ENCODE measurements at places on chromosomes 1 and 21.

- DNase-seq: peak; percentile 42
Observed at GRCh38 chr1:38559446-38560165, 300.0 kb downstream of the RRAGC start.

- DNase-seq: no peak
Observed at GRCh38 chr1:64881281-64881680, 85.1 kb downstream of the JAK1 start.

- no peak for DNase-seq
Observed at GRCh38 chr1:41980827-41981653, 62.3 kb upstream of the HIVEP3 start.

GRCh38 chr1:248798791-248799190 lies 26.9 kb downstream of the SH3BP5L start:
- DNase-seq: no peak

GRCh38 chr1:94986783-94987182 lies 59.9 kb upstream of the CNN3 start:
- no peak for DNase-seq

GRCh38 chr1:43925846-43926245 lies 7.8 kb upstream of the ARTN start:
- DNase-seq: no peak

DNA sequence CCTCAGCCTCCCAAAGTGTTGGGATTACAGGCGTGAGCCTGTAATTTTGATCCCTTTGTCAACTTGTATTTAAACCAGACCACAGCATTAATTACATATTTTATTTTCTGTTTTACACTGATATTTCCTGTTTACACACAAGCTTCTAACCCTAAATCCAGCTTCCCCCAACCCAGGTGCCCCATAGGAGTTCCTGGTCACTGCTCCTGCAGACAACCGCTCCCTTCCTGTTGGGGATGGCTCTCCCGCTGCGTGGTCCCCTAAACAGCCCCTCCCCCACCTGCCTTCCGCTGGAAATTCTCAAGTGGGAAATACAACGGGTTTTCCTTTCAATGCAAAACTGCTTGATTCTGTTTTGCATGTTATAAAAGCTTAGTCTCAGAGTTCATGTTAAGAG lies 3.7 kb downstream of the CSTB start:
- DNase-seq: no peak

DNA sequence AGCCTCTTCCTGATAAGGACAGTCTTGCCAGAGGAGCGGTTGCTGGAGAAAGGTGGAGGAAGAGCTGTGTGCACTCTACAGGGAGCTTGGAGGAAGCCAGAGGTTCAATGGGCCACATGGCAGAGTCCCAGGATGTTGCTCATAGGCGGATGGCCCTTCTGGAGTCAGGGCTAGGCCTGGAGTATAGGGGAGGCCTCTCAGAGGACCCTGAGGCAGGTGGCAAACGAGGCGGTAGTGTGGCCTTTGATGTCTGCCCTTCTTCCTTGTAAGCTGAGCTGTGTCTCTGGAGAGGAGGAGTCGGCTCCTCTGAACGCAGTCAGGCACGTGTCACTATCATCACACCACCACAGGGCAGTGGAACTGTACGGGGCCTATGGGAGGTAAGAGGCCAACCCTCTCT lies 8.6 kb downstream of the PKP1 start:
- DNase-seq: no peak

DNA sequence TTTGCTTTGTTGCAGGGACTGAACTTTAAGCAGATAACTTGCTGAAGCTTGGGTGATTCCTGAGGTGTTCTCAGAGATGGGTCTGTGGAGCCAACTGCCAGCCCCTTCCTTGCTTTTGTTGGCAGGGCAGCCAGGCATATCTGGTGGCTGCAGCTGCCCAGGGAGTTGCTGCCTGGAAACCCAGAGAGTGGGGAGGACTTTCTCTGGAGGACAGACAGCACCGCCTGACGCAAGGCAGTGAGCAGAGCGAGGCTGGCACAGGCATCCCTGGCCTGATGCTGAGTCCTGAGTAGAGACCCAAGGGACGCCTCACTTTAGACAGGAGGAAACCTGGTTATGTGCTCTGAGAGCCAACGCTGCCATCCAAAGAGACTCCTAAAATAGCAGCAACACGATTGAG lies 9.8 kb upstream of the OLFML2B start:
- DNase-seq: no peak

DNA sequence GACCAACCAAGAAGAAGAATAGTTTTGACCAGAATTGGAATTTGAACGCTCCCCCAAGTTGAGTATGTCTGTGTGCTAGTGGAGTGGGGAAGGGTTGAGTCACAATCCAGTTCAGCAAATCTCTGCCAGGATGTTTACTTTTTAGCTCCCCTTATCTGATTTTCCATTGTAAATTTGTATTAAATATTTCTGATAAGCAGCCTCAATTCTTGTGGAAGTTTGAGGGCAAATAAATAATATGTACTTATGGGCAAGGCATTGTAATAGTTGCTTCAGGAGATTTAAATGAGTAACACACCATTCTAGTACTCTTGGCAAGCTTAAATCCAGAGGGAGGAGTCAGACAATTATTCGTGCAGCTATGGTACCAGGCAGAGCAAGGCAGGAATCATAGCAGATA lies 14.4 kb downstream of the CXADR start:
- no peak for DNase-seq

GRCh38 chr21:29302359-29302875 lies 3.7 kb downstream of the BACH1 start:
- DNase-seq: no peak

GRCh38 chr1:174550296-174550695 lies 102.5 kb downstream of the GPR52 start:
- DNase-seq: no peak

DNA sequence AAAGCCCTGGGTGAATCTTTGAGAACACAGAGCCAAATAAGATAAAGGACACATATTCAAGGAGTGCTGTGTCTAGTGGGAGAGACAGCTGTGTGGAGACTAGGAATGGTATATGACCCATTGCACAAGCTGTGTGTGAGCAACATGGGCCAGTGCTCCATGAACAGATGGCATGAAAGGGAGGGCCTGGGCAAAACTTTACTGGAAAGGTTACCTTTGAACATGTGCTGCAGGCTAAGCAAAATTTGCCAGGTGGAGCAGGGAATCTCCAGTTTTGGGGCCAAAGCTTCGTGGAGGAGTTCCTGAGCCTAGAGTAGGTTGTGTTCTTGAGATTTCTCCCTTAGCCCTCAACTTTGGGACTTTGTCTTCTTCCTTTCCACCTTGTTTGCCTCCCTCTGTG lies 446.1 kb upstream of the PROX1 start:
- DNase-seq: no peak

- DNase-seq: peak; percentile 3
Observed at GRCh38 chr1:56948403-56949023, 17.3 kb downstream of the C8B start.

GRCh38 chr1:102884238-102884637 lies 224.1 kb downstream of the COL11A1 start:
- no peak for DNase-seq

GRCh38 chr1:218718977-218719376 lies 373.8 kb downstream of the TGFB2 start:
- DNase-seq: no peak

DNA sequence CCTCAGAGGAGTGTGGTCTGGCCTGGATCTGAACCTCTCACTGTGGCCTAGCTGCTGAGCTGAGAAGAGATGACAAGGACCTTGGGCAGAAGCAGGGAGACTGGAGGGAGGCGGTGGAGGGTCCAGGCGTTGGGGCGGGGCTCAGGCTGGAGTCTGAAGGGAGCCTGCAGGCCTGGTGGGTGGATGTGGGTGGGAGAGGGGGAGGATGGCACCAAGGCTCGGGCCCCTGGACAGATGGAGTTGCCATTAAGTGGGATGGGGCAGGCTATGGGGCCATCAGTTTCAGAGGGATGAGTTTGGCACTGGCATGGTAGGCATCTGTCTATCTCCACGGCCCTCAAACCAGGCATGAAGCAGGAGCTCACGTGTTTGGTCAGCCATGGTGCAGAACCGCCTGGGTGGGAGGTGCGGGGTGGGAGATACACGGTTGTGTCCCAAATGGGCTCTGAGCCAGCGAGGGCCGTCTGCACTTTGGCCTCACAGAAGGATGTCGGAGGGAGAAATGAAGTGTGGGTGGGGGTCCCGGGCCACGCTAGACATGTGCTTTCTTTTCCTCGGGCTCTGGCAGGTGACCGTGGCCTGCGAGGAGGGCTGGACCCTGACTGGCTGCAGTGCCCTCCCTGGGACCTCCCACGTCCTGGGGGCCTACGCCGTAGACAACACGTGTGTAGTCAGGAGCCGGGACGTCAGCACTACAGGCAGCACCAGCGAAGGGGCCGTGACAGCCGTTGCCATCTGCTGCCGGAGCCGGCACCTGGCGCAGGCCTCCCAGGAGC lies 23.6 kb downstream of the PCSK9 start:
- DNase-seq: no peak

- DNase-seq: no peak
Observed at GRCh38 chr1:212127221-212127620, 91.7 kb downstream of the DTL start.

DNA sequence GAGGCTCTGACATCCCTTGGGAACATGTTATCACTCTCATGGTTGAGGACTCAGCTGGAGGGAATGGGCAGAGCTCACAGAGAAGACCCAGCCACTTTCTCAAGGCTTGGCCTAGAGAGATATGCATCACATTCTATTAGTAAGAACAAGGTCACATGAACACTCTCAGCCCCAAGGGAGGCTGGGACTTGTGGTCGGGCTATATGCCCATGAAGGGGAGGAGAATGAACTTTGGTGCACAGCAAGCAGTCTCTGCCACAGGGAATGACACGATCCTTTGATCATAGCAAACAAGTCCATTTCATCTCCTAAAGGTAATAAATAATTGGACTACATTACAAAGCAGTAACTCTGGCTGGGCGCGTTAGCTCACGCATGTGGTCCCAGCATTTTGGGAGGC lies 105.7 kb downstream of the SYF2 start:
- DNase-seq: no peak

GRCh38 chr1:208026880-208027438 lies 116.0 kb upstream of the CD34 start:
- DNase-seq: no peak

- DNase-seq: no peak
Observed at GRCh38 chr1:183424691-183425090, 6.5 kb upstream of the NMNAT2 start.

DNA sequence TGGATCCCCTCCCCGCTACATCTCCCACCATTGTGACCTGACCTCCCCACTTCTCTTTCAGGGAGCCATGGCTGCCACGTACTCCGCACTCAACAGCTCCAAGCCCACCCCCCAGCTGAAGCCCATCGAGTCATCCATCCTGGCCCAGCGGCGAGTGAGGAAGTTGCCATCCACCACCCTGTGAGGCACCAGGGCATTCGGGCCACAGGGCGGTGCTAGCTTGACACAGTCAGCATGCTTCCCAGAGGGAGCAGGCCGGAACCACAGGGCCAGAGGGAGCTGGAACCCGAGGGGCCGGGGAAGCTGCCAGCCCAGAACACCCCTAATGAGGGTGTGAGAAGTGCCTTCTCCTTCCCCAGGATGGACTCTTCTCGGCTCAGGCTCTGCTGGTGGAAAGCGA lies 44.5 kb downstream of the RPS6KA1 start:
- DNase-seq: no peak

GRCh38 chr21:41429305-41429704 lies 3.3 kb downstream of the MX1 start:
- DNase-seq: no peak

DNA sequence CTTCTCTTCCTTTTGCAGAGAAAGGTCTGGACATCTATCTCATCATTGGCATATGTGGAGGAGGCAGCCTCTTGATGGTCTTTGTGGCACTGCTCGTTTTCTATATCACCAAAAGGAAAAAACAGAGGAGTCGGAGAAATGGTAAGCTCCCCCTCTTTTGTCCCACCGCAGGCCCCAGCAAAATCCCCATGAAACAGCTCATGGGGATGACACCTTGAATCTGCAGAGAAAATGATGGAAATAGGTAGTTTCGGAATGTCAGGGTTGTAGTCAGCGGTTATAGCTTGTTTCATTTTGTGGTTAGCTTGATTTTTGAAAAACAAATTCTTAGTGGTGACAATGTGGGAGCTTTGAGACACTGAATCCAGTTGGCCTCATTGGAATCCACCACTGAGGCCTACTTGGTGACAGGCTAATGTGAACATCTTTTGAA lies 10.3 kb downstream of the CD2 start:
- no peak for DNase-seq

- DNase-seq: no peak
Observed at GRCh38 chr1:186440584-186440983, 20.3 kb downstream of the PDC start.

DNA sequence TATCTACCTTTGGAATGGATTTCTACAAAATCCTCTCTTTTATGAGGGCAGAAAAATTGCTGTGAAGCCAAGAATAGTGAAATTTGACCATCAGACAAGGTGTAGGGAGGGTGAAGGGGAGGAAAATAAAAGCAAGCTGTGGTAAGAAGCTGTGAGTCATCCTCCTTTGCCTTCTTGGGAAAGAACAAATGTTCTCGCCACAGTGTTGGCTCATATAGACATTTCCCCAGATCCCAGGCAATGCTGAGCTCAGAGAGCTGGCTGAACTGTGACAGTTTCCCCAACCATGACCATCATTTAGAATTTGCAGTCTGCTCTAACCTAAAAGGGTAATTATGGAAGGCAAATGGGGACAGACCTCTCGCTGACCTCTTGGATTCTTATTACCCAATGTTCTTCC lies 235.4 kb downstream of the PBX1 start:
- DNase-seq: no peak

- no peak for DNase-seq
Observed at GRCh38 chr21:43993420-43993934, 18.6 kb upstream of the TRAPPC10 start.

GRCh38 chr1:209106237-209106741 lies 477.2 kb upstream of the CAMK1G start:
- no peak for DNase-seq

DNA sequence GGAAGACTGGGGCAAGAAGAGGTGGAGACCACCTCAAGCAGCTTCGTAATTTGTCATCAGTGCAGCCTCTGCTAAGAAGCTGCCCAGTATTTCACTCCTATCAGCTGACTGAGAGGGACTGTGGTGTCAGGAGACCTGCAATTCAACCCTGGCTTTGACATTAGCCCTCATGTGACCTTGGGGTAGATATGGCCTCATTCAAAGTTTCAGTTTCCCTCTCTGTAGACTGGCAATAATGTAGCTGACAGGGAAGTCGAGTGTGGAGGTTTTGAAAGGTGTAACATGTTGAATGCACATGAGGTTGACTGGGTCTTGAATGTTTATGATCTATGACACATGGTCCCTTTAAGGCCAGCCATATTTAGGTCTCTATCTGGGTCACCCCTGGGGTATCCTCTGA lies 2.2 kb upstream of the SPRR4 start:
- no peak for DNase-seq

GRCh38 chr1:244207042-244207934 lies 156.2 kb downstream of the ZBTB18 start:
- DNase-seq: no peak

DNA sequence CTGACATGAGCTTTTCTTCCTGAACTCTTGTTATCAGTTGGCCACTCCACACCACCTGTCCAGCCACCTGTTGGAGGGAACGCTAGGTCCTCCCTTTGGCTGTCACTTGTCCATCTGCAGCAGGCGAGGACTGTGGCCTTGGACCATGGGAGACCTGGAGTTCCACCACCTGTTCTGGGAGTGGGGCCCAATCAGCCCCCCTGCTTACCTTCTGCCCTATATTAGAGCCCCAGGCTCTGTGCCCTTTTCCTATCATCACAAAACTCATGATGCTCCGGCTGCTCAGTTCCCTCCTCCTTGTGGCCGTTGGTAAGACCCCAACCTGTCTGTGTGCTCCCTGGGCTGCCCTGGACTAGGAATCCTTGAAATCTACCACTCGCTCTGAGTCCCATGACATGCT lies at the start of gene CELA3A:
Gene CELA3A, plus strand, starts transcription at position 249 of the 400 bp plus-strand sequence. Its CDS starts 18 bp downstream, at position 267.
- no peak for DNase-seq

GRCh38 chr1:184507604-184508280 lies 120.9 kb downstream of the C1orf21 start:
- no peak for DNase-seq

All from KBM-7 (cell line).